Smooth muscle cell of the pulmonary artery (primary cell): ENCODE measurements at places on chromosomes 5 and 9. TPM values are rescaled to one million over a fixed set of nuclear protein-coding genes. Genes with fewer than 3 reads are reported as not detected.

The PCDHGA4 gene
- 11.6 and 16.9 TPM in 2 replicates for total RNA-seq

The TRIP13 gene
- 6.4 and 8.2 TPM in 2 replicates for total RNA-seq

The LCN9 gene
- total RNA-seq, result not detected in 2 replicates

The STK32A gene
- 3.5 and 3.7 TPM in 2 replicates for total RNA-seq

The CCDC192 gene
- total RNA-seq, result not detected in 2 replicates

The GABRA6 gene
- total RNA-seq, result not detected in 2 replicates

The SPINK4 gene
- 0.91 TPM in 1 of 2 replicates, not detected in the other for total RNA-seq

The CATSPER3 gene
- total RNA-seq, result 0.10 and 0.13 TPM in 2 replicates

The CFAP77 gene
- 0.13 TPM in 2 replicates for total RNA-seq

The MIER3 gene
- 11.5 and 14.3 TPM in 2 replicates for total RNA-seq

The GHR gene
- total RNA-seq, result 2.4 and 6.2 TPM in 2 replicates

The HMMR gene
- total RNA-seq, result 3.6 and 12.8 TPM in 2 replicates

The CDX1 gene
- 0.17 and 0.91 TPM in 2 replicates for total RNA-seq

The SPEF2 gene
- total RNA-seq, result 2.0 and 2.9 TPM in 2 replicates

The OR1Q1 gene
- 0.59 TPM in 1 of 2 replicates, not detected in the other for total RNA-seq

The HTR1A gene
- not detected in 2 replicates for total RNA-seq

The CTSV gene
- 0.17 and 0.26 TPM in 2 replicates for total RNA-seq

The MARVELD2 gene
- 1.6 and 1.7 TPM in 2 replicates for total RNA-seq

The TXNDC8 gene
- not detected in 2 replicates for total RNA-seq

The ERCC6L2 gene
- 60.2 and 75.6 TPM in 2 replicates for total RNA-seq

The IL3 gene
- total RNA-seq, result not detected in 2 replicates

The SPAAR gene
- total RNA-seq, result 0.13 and 0.26 TPM in 2 replicates

The PCDHGB1 gene
- 2.2 and 3.8 TPM in 2 replicates for total RNA-seq

The SPATA31E1 gene
- not detected in 2 replicates for total RNA-seq

The MELK gene
- total RNA-seq, result 4.8 and 9.6 TPM in 2 replicates

The KCNN2 gene
- 0.17 TPM in 1 of 2 replicates, not detected in the other for total RNA-seq

The PDZD2 gene
- 0.10 and 0.46 TPM in 2 replicates for total RNA-seq

The SLC36A2 gene
- total RNA-seq, result not detected in 2 replicates

The ADRA1B gene
- 0.26 and 0.43 TPM in 2 replicates for total RNA-seq

The LCN6 gene
- not detected in 2 replicates for total RNA-seq

The HMCN2 gene
- 0.07 and 0.17 TPM in 2 replicates for total RNA-seq

The PANK3 gene
- total RNA-seq, result 35.9 and 43.9 TPM in 2 replicates

The MAMDC2 gene
- 4.7 and 8.6 TPM in 2 replicates for total RNA-seq

The ADAMTS19 gene
- 0.03 and 0.33 TPM in 2 replicates for total RNA-seq
